ENCODE measurements at places on chromosomes 16 and 17. TPM values are rescaled to one million over a fixed set of nuclear protein-coding genes. Genes with fewer than 3 reads are reported as not detected.

APOH gene
- not detected for total RNA-seq

GRCh38 chr16:4693956-4694641 is 737 bp downstream of the NUDT16L1 start:
- H3K27ac ChIP-seq: peak overlapping the region; percentile 68
- H3K27me3 ChIP-seq: no peaks in the 10 kb centered on the region
- peak; percentile 41 for DNase-seq
- H3K4me1 ChIP-seq: peaks cover 17% of the 10 kb centered on the region
- no peaks in the 10 kb centered on the region for H3K36me3 ChIP-seq
- H3K4me3 ChIP-seq: peak overlapping the region; percentile 75

TBC1D26 gene
- 0.16 TPM for total RNA-seq

DNA sequence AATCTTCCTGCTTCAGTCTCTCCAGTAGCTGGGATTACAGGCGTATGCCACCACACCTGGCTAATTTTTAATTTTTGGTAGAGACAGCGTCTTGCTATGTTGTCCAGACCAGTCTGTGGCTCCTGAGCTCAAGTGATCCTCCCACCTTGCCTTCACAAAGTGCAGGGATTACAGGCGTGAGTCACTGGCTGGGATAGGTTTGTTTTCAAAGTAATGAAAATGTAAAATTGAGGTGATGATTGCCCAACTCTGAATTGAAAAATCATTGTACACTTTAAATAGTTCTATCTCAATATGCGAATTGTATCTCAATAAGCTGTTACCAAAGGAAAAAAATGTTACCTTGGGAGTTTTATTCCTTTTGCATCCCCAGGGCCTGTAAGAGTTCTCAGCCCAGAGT is 1.2 kb upstream of the AMFR start:
- no peaks in the 10 kb centered on the region for H3K27me3 ChIP-seq
- no peak overlapping the region for H3K27ac ChIP-seq
- no peak for DNase-seq

GRCh38 chr16:10332241-10332640 is 53.6 kb upstream of the ATF7IP2 start:
- no peak overlapping the region for H3K4me3 ChIP-seq
- H3K27ac ChIP-seq: no peak overlapping the region
- peaks cover 31% of the 10 kb centered on the region for H3K4me1 ChIP-seq

DNA sequence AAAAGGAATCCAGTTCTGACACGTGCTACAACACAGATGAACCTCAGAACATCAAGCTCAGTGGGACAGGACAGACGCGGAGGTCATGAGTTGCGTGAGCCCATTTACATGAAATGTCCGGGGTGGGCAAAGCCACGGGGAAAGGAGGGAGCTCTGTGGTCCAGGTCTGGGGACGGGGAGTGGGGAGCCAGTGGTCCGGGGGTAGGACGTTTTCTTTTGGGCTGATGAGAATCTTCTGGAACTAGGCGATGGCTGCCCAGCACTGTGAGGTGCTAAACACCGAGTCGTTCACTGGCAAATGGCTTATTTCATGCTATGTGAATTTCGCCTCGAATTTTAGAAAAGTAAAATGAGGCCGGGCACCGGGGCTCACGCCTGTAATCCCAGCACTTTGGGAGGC is 2.6 kb upstream of the LMF1 start:
- DNase-seq: no peak
- no peaks in the 10 kb centered on the region for H3K27me3 ChIP-seq
- H3K36me3 ChIP-seq: no peaks in the 10 kb centered on the region
- H3K27ac ChIP-seq: no peak overlapping the region
- H3K4me1 ChIP-seq: peaks cover 11% of the 10 kb centered on the region

- H3K4me1 ChIP-seq: no peaks in the 10 kb centered on the region
- no peak overlapping the region for H3K27ac ChIP-seq
- no peak for DNase-seq
- no peak overlapping the region for H3K4me3 ChIP-seq
- H3K36me3 ChIP-seq: no peaks in the 10 kb centered on the region
Measured at GRCh38 chr16:27839419-27839818, 224.1 kb downstream of the GSG1L start.

DNA sequence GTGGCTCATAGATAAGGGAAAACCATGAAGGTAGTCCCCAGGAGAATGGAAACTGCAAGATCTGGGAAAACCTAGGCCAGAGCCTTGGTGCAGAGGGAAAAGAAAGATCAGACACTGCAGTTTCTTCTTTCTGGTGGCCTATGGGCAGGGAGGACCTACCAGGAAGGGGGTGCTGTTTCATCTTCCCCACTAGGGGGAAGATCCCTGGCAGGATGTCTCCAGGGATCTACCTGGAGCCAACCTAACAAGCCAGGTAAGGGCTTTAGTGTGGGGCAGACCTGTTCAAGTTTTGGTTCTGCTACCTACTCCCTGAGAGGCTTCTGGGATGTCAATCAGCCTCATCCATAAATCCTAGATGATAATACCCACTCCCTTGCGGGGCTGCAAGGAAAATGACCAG is 21.4 kb downstream of the TOM1L2 start:
- H3K36me3 ChIP-seq: peaks cover 8% of the 10 kb centered on the region
- no peak overlapping the region for H3K4me3 ChIP-seq
- H3K4me1 ChIP-seq: peaks cover 32% of the 10 kb centered on the region

DNA sequence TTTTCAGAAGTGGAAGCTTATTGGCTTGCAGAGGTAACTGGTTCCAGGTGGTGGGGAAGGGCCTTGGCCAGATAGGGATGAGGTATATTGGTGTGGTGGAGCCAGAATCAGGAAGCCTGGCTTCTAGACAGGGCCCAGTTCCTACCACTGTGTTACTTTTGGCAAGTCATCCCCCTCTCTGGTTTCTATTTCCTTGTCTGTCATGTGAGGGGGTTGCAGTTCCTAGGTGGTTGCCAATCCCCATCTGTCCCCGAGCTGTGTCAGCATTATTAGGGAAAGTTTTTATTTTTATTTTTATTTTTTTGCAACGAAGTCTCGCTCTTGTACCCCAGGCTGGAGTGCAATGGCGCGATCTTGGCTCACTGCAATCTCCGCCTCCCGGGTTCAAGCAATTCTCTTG is 3.0 kb downstream of the SMCR8 start:
- H3K36me3 ChIP-seq: peaks cover 35% of the 10 kb centered on the region
- no peak for DNase-seq
- H3K4me3 ChIP-seq: peak overlapping the region; percentile 37
- H3K27ac ChIP-seq: peak overlapping the region; percentile 31
- peaks cover 61% of the 10 kb centered on the region for H3K4me1 ChIP-seq

DNA sequence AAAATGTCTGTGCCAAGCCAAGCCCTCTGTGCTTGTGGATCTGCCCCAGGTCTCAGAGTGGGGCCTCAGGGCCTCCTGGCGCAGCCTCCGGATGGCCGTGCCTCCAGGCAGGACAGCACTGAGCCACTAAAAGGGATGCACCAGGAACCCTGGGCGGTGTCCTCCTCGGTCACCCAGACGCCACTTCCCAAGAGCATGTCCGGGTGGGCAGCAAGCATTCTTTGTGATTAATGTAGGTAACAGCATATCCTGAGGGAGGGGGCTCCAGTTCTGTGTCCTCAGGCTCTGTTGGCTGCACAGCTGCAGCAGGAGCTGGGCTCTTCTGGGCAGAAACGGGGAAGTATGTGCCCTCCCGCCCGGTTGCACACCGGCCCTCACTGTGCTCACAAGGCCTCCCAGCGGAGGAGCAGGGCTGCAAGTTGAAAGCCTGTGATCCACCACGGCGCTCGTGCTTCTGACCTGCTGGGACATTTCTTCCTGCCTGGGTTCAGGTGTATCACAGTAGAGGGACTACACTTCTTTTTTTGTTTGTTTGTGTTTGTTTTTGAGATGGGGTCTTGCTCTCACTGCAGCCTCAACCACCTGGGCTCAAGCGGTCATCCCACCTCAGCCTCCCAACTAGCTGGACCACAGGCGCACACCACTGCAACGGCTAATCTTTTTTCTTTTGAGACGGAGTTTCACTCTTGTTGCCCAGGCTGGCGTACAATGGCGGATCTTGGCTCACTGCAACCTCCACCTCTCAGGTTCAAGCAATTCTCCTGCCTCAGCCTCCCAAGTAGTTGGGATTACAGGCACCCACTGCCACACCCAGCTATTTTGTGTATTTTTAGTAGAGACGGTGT is 37.9 kb upstream of the CHMP6 start:
- H3K36me3 ChIP-seq: peaks cover 4% of the 10 kb centered on the region
- no peak overlapping the region for H3K27ac ChIP-seq
- no peaks in the 10 kb centered on the region for H3K4me1 ChIP-seq
- H3K4me3 ChIP-seq: no peak overlapping the region
- no peaks in the 10 kb centered on the region for H3K27me3 ChIP-seq
- no peak for DNase-seq

C16orf89 gene
- total RNA-seq: not detected

TBC1D3G gene
- not detected for total RNA-seq

DNA sequence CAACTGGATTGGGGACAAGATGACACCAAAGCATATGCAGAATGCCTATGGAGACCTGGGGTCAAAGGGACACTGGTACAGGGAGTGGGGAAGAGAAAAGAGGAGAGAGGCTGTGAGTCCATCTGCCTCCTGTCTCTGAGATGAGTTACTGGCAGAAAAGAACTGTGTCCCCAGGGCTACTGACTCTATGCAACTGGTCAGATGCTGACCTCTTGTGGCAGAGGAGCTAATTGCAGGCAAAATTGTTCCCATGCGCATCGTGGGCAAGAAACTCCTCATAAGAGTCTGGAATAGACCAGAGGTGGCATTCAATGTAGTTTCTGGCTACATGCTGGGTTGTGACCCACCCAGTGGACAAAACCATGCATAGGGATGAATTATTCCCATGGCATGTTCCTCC is 26.1 kb upstream of the MLKL start:
- DNase-seq: peak; percentile 28
- no peaks in the 10 kb centered on the region for H3K36me3 ChIP-seq
- no peaks in the 10 kb centered on the region for H3K27me3 ChIP-seq

GRCh38 chr16:89431158-89431584 is 59.2 kb downstream of the ANKRD11 start:
- H3K4me3 ChIP-seq: no peak overlapping the region
- no peaks in the 10 kb centered on the region for H3K27me3 ChIP-seq
- H3K27ac ChIP-seq: no peak overlapping the region
- DNase-seq: no peak
- H3K36me3 ChIP-seq: peaks cover 33% of the 10 kb centered on the region
- peaks cover 37% of the 10 kb centered on the region for H3K4me1 ChIP-seq

- H3K36me3 ChIP-seq: no peaks in the 10 kb centered on the region
- no peak overlapping the region for H3K4me3 ChIP-seq
- H3K27me3 ChIP-seq: peaks cover 7% of the 10 kb centered on the region
- no peak overlapping the region for H3K27ac ChIP-seq
- no peaks in the 10 kb centered on the region for H3K4me1 ChIP-seq
Measured at GRCh38 chr16:47949714-47950113, 206.1 kb downstream of the ABCC12 start.

GRCh38 chr17:62860962-62861873 is 53.1 kb upstream of the MARCHF10 start:
- no peaks in the 10 kb centered on the region for H3K27me3 ChIP-seq
- H3K4me1 ChIP-seq: no peaks in the 10 kb centered on the region
- H3K27ac ChIP-seq: no peak overlapping the region

- DNase-seq: no peak
- H3K27me3 ChIP-seq: no peaks in the 10 kb centered on the region
- H3K4me3 ChIP-seq: no peak overlapping the region
- H3K4me1 ChIP-seq: no peaks in the 10 kb centered on the region
Measured at GRCh38 chr16:67142342-67142741, 8.5 kb downstream of the B3GNT9 start.

DNA sequence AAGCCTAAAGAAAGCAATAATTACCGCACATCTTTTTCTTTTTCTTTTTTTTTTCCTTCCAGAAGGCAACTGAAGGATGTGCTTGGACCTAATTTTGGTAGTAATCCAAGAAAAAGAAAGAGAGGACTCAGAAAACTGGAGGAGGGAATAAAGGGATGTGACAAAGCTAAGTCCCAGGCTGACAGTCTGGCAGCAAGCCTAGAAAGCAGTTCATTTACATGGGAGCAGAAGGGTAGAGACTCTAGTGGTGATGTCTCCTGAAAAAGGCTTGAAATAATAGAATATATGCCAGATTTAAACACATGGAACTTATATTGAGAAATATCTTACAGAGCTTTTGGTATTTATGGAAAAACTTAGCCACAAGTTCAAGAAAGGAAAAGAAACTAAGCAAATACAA is 101.0 kb upstream of the SHISA6 start:
- no peak for DNase-seq
- H3K4me3 ChIP-seq: no peak overlapping the region
- no peaks in the 10 kb centered on the region for H3K4me1 ChIP-seq
- no peaks in the 10 kb centered on the region for H3K36me3 ChIP-seq
- H3K27ac ChIP-seq: no peak overlapping the region
- H3K27me3 ChIP-seq: peaks cover 11% of the 10 kb centered on the region

- no peaks in the 10 kb centered on the region for H3K36me3 ChIP-seq
- H3K27ac ChIP-seq: no peak overlapping the region
- DNase-seq: no peak
- H3K4me3 ChIP-seq: no peak overlapping the region
Measured at GRCh38 chr17:61294286-61294685, 105.4 kb upstream of the TBX2 start.

TSPAN10 gene
- 0.19 TPM for total RNA-seq

DNA sequence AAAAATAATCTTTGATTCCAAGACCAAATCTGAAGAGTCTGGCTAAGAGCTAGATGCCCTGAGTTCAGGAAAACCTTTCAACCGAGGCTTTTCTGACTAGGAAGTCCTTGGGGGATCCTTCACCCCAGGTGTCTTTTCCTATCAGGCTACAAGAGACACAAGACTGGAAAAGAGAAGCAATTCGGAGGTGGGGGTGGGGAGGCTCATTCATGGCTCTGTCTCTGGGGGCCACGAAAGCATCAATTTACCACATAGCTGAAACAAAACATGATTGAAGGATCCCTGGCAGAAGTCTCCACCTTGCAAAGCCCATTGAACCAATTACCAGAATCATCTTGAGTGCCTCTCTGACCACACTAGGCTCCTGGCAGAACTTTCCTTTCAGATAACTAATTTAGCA is 239.8 kb upstream of the SALL1 start:
- DNase-seq: no peak
- no peaks in the 10 kb centered on the region for H3K36me3 ChIP-seq
- no peak overlapping the region for H3K4me3 ChIP-seq
- H3K27ac ChIP-seq: no peak overlapping the region
- peaks cover 9% of the 10 kb centered on the region for H3K27me3 ChIP-seq
- H3K4me1 ChIP-seq: no peaks in the 10 kb centered on the region

SLC5A11 gene
- total RNA-seq: not detected

ZNF830 gene
- 18.9 TPM for total RNA-seq

SYCE1L gene
- total RNA-seq: 5.0 TPM

DNA sequence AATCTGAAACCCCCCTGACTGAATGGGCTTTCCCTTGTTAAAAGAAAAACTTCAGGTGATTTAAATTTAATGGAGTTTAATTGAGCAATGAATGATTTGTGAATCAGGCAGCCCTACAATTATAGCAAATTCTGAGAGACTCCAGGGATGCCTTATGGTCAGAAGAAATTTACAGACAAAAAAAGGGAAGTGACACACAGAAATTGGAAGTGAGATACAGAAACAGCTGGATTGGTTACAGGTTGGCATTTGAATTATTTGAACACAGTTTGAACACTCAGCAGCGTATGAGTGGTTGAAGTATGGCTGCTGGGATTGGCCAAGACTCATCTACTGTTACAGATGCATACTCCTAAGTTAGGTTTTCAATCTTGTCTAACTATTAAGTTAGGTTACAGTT is 19.0 kb upstream of the CPHXL start:
- no peaks in the 10 kb centered on the region for H3K4me1 ChIP-seq
- no peaks in the 10 kb centered on the region for H3K36me3 ChIP-seq
- peaks cover 31% of the 10 kb centered on the region for H3K27me3 ChIP-seq
- DNase-seq: no peak

GRCh38 chr16:50696575-50697420 is 3.4 kb downstream of the NOD2 start:
- H3K4me3 ChIP-seq: no peak overlapping the region
- no peak overlapping the region for H3K27ac ChIP-seq
- H3K27me3 ChIP-seq: peaks cover 11% of the 10 kb centered on the region

MARVELD3 gene
- not detected for total RNA-seq
